ENCODE measurements at places on chromosomes 7 and 10.

DNA sequence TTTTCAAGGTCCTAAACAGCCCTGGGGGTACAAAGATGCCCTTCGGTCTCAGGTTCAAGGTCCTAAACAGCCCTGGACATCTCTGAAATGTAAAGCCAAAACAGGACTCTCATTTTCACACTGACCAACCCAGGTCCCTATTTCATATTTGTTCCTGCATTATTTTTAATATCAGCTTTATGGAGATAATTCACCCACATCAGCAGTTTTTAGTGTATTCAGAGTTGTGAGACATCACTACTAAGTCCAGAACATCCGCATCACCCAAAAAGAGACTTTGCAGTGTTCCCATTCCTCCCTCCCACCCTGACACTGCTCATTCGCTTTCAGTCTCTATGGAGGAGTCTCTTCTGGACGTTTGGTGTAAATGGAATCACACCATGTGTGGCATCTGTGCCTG, 420.2 kb downstream of the PTPRN2 start:
- DNase-seq = no peak

GRCh38 chr7:145915679-145916078, 200.9 kb upstream of the CNTNAP2 start:
- DNase-seq = no peak

GRCh38 chr7:22723181-22723601, 3.8 kb upstream of the IL6 start:
- peak; percentile 31 for DNase-seq

DNA sequence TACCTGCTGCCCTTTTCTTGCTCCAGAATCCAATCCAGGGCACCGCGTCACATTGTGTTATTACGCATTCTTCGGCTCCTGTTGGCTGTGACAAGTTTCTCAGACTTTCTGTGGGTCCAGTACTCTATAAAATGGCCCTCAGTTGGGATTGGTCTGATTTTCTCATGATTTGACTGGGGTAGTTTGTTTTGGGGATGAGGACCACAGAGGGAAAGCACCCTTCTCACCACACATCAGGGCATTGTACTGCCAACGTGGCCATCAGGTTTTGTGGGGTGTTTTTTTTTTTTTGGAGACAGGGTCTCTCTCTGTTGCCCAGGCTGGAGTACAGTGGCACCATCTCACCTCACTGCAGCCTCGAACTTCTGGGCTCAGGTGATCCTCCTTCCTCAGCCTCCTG, 17.0 kb upstream of the ORAI2 start:
- DNase-seq = no peak

- no peak for DNase-seq
Observed at GRCh38 chr7:954330-955238, at the start of gene ADAP1. Gene ADAP1 (minus strand): TSS chr7:954680. CDS start chr7:954477, 203 bp downstream.

- DNase-seq = no peak
Observed at GRCh38 chr10:44858988-44859387, 52.1 kb upstream of the TMEM72 start.

- no peak for DNase-seq
Observed at GRCh38 chr7:82015751-82016150, 245.9 kb upstream of the HGF start.

GRCh38 chr7:55438757-55439525, 73.8 kb downstream of the LANCL2 start:
- DNase-seq = no peak

DNA sequence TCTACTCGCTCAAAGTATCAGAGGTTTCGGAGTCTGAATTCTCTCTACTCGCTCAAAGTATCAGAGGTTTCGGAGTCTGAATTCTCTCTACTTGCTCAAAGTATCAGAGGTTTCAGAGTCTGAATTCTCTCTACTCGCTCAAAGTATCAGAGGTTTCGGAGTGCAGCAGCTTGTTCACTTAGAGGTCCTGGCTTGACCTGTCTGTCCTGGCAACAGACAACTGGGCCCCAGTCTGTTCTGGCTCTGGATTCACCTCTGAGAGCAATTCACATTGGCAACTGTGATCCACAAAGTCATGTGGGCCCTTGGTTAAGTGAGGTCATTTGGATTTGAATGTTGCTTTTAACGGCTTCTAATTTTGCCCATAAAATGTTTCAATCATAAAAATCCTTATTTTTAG, 63.9 kb upstream of the ST8SIA6 start:
- no peak for DNase-seq

DNA sequence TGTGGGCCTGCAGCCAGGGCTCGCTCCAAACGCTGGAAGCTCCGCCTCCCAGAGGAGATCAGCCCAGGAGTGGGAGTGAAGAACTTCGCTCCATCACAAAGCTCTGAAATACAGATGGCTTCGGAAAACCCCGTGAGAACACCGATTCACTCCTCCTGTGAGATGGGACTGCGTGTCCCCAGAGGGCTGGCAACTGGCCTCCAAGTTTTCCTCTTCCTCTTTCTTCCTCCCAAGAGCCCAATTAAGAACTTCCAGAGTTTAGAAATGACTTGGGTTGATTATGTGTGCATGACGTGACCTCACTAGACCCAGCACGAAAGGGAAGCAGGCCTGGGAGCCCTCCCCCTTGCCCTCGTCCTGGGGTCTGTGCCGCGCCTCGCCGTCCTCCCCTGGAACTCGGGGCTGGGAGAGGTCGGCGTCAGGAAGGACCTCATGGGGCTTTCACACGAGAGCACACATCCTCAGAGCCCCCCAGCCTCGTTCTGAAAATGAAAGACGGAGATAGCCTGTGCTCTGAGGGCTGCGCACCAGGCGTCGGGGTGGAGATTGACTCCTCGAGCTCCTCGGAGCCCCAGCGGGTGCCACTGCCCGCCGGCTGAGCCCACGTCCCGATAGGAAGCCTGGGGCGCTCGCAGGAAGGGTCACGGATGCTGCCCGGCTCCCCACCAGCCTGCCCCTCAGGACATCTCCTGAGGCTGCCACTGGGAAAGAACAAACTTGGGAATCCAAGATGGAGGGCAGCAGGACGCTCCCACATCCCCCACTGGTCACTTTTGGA, 37.8 kb downstream of the PTPRN2 start:
- no peak for DNase-seq

DNA sequence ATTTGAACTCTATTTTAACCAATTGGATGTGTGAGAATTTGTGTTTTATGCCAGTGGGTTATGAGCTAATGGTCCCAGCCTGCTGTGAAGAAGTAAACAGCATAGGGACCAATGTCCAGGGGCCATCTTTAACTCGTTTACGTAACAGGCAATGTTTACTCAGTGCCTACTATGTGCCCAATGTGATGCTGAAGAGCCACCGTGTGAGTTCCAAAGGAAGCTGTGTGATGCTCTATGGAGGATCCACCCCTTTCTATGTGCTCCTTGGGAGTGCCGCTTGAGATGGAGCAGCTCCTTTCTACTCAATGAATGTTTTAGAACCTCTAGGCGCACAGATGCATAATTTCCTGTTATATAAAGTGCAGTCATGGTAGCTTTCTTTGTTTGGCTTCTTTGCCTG, 21.3 kb downstream of the DYNC1I1 start:
- no peak for DNase-seq

GRCh38 chr10:47042780-47043750, 131.8 kb downstream of the PTPN20 start:
- no peak for DNase-seq

DNA sequence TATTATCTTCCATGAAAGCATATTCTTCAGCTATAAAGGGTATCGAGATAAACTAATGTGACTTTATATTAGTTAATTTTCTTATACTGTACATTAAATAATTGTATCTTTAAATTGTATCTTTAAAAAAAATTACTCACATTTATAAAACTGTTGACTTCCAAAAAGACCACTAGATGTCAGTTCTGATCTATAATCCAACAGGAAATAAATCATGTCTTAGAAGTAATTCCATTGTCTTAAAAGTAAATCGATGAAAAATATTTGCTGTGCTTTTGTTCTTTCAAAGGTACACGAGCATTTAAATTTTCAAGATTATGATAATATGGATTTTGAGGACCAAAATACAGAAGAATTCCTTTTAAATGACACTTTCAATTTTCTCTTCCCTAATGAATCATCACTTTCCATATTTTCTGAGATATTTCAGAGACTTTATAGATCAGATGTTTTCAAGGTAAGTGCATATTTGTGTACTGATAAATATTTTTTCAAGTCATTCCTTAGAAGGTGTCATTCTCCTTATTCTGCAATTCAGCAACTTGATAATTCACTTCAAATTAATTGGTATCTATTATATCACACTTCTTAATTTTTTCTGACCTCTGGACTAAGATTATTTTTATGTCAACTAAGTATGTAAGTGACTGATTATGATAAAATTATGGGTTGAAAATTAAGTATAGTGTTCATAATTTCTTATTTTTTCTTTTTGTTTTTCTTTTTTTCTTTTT, 138.5 kb downstream of the CPED1 start:
- DNase-seq = peak; percentile 36

DNA sequence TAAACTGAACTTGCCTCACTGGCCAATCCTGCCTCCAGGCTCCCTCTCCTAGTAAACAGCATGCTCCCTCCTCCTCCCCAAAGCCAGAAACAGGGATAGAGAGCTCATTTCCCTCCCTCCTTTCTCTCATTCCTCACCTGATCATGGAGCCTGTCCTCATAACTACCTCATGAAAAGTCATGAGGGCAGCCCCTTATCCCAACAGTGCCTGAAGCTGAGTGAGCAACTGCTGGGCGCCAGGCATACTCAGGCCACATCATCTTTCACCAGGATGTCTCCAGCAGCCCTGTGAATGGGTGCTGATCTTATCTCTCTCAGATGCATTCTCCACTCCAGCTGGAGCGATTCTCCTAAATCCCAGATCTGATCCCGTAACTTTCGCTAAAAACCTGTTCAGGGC, 307.2 kb downstream of the PRPF18 start:
- DNase-seq = no peak

DNA sequence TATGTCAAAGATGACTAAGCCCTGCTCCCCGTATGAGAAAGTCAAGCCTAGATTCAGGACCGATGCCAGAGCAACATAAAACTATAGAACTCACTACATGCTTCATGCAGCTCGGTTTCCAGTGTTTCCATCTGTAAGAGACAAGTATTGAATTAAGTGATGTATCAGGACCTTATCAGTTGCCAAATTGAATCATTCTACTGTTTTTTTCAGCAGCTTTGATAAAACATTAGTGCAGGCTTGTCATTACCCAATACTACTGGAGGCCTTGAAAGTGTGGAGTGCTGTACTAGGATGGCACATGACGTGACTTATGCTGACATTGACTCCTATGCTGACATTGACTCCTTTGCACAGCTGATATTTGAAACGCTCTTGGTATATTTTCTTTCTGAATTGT, 10.8 kb upstream of the NRP1 start:
- DNase-seq = no peak

DNA sequence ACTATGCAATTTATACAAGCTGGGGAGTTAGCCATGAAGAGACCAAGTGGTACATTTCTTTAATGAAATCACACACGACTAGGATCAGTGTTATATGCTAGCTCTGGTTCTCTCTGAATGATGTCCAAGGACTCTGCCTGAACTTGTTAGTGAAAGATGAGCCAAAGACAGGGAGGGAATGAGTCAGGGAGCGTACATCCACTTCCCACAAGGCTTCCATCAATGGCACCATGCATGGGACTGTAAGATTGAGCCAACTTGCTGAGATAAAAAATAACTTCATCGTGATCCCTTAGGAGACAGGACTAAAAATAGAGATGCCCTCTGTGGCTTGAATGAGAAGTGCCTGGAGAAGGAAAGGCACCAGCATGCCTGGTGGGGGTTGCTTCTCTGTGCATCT, 629.7 kb downstream of the ACTR3B start:
- DNase-seq = no peak

DNA sequence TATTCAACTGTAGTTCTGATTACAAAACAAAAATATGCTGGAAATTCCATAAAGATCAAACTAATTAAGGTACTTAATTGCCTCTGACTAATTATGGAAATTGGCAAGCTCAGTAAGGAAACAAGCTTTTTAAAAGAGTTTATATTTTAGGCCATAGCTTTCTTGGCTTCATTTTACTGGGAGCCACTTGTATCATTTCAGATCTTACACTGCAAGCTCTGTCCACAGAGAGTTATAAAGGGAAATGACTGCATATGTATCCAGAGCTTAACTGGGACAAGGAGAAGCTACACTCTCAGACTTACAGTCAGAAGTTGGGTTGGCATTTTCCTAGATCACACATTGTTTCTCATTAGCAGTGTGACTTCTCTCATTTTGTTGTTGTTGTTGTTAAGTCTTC, 92.4 kb downstream of the LRRN3 start:
- no peak for DNase-seq

GRCh38 chr10:79947083-79947415, 1.9 kb downstream of the SFTPD start:
- DNase-seq = no peak

DNA sequence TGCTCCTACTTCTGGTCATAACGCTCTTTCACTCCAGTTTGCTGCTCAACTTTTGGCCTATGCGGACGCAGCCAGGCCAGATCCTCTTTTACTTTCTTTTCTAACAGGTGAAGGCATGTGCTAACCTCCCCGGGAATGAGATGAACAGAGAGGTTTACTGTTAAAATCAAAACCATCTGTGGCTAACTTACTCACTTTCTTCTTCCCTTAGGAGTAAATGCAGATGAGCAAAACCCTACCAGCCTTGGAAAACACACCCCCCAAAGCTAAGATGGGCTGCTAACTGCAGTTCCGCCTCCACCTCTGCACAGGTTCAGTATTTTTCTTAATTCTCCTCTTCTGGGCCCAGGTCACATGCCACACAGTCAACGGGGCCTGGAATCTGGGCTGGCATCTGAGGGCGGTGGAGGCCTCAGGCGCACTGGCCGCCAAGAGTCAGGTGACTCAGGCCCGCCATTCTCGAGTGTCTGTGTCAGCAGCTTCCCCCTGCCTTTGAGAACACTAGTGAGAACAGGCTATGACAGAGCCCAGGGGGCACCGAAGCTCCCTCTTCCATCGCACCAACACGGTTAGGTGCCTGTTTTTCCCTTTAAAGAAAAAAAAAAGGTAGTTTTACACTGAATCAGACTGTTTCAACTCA, 11.1 kb downstream of the FAM53B start:
- DNase-seq = peak; percentile 16

- no peak for DNase-seq
Observed at GRCh38 chr7:36814311-36814710, 90.0 kb upstream of the AOAH start.

DNA sequence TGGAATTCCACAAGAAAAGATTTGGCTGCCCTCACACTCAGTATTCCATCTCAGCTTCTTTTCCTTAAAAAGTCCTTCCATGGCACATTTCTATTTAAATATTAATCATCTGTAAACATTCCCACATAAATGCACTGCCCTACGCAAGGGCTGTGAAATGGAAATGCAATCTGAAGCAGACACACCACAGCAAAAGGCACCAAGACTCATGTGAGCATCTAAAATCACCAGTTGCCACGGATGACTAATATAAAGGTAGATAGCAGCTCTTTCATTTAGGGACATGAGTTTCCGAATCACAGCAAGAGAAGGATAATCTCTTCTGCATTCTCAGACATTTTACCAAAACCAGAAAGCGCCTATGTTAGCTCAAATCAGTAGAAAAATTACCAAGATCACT, 31.6 kb downstream of the COA1 start:
- no peak for DNase-seq

GRCh38 chr10:125283191-125283835, 123.0 kb upstream of the CTBP2 start:
- no peak for DNase-seq

DNA sequence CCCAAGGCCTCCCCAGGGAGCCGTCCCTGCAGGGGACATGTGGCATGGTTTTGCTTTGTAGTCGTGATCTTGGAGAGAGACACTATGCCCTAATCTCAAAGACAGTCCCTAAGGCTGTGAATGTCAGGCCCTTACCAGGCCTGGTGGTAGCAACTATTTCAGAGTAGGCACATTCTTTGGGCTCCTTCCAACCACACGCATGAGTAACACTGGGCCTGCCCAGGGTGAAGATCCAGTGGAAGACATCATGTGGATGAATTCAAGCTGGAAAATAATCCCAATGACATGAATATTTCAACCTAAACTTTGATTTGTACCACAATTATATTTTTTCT, 39.5 kb upstream of the INSIG1 start:
- DNase-seq = peak; percentile 95
